Peyer's patch (tissue), 4 donors: ENCODE measurements at places on chromosomes 4 and X. TPM values are rescaled to one million over a fixed set of nuclear protein-coding genes. Genes with fewer than 3 reads are reported as not detected.

GRCh38 chr4:24214796-24215195 is 324.9 kb upstream of the PPARGC1A start:
- no peak for DNase-seq

DNA sequence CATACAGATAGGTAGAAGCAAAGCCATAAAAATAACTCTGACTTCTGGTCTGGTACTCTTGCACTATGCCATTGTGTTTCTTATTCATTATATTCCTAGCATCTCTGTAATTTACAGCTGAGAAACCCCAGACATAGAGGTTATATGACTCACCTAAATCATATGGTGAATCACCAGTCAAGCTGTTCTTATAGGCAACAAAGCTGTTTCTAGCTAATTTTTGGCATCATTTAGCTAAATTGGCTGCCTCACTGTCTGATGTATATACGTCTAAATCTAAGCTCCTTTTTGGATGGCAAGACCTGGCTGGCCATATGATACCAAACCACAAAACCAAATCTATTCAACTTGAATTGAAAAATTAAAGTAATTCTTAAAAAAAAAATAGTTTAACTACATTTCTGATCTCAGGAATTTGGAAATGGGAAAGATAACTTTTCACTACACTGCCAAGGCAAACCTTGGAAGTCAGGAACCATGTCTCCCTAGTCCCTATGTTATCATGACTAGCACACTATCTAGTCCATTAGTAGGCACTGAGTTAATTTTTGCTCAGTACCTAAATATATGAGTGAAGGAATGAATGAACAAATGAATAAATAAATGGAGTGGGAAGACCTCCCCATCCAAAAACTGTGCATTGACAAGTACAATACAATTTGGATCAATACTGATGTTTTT is 41.3 kb upstream of the STAG2 start:
- DNase-seq, result no peak

DNA sequence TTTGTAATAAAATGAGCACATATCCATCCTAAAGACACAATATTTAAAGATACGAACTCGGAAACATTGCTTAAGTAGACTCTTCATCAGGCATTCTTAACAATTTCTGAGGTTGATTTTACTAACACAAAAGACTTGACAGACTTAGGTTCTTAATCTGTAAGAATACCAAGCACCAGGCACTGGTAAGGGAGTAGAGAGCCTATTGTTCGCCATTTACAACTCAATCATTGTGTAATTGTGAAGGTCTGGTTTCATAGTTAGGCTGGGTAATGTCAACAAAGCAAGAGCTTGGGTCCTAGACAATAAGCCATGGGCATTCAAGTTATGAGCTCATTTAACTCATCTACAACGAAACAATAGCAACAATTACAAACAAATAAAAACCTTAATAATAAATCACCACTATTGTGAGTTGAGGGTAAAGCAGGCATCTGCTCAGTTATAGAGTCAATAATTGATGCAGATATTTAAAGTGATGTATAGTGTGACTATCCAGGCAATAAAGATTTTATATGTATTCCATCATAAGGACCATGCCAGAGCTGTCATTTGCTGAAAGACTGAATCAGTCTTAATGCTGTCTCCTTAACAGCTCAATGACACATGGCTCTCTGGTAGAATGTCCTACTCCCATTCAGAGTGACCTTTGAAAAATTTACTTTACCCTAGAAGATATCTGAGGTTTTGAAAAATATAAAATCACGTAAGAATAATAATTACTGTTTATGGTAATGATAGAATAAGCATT is 664.0 kb upstream of the PCDH7 start:
- DNase-seq, result no peak

- no peak for DNase-seq
Observed at GRCh38 chr4:123602007-123602406, 205.4 kb downstream of the SPRY1 start.

GRCh38 chrX:11188664-11189063 is 77.5 kb downstream of the HCCS start:
- DNase-seq, result no peak

- DNase-seq, result no peak
Observed at GRCh38 chr4:122514671-122515070, 58.1 kb upstream of the IL2 start.

DNA sequence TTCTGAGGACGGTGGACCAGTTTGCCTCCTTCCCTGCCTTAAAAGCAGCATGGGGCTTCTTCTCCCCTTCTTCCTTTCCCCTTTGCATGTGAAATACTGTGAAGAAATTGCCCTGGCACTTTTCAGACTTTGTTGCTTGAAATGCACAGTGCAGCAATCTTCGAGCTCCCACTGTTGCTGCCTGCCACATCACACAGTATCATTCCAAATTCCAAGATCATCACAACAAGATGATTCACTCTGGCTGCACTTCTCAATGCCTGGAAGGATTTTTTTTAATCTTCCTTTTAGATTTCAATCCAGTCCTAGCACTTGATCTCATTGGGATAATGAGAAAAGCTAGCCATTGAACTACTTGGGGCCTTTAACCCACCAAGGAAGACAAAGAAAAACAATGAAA is 255.3 kb downstream of the RAPGEF2 start:
- DNase-seq, result no peak

GRCh38 chr4:142607976-142608375 is 238.1 kb downstream of the INPP4B start:
- DNase-seq, result no peak

DNA sequence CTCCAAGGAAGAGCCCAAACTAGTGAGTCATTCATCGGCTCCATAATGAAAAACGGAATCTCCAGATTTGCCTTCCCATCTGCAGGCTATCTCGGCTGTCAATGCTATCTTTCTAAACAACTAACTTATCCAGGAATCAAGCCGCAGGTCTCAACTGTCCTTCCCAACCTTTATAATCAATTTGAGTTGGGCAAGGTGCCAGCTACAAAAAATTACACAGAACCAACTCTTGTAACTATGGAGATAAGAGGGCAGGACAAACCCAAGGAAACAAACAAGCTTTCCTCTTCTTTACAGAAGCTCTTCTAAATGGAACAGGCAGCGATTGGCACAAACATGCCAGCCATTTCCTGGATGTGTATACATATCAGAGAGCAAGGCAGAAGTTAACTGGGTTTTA is 61.2 kb upstream of the RAI2 start:
- no peak for DNase-seq

- DNase-seq, result no peak
Observed at GRCh38 chrX:17876135-17876534, 15.0 kb upstream of the RAI2 start.

- DNase-seq, result no peak
Observed at GRCh38 chrX:115650916-115651315, 89.9 kb downstream of the PLS3 start.

GRCh38 chrX:39815631-39816030 is 282.1 kb downstream of the BCOR start:
- DNase-seq, result no peak

DNA sequence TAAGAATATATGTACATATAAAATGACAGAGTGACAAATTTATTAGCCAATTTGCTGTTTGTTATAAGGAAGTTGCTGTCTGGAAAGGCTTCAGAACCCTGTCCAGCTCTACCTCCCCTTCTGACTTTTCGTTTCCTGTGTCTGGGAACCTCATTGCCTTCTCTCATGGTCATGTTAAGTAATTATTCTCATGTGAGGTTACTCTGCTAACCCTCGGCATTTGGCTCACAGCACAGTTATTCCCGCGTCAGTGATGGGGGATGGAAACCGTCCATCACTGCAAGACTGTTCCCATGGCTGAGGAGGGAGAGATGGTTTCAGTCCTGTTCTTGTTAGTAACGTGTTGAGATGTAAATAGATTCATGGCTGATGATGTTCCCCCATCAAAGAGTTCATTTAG is 11.9 kb downstream of the EDNRA start:
- DNase-seq, result no peak

DNA sequence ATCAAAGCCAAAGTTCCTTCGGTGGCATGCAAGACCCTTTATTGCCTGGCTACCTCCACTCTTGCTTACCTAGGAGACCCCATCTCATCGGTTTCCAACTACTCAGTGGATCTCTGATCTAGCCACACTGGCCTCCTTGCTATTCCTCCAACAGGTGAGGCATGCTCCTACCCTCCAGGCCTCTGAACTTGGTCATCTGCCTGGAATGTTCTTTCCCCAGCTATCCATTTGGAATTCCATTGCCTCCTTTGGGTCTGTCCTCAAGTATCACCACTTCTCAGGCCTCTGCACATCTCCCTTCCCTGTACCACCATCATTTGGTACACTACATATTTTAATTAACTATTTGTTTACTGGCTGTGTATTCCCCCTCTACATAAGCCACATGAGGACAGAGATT is 11.2 kb downstream of the LGI2 start:
- no peak for DNase-seq

GRCh38 chr4:45331802-45332201 is 605.4 kb upstream of the GNPDA2 start:
- DNase-seq, result no peak

GRCh38 chr4:111871802-111872201 is 273.5 kb upstream of the FAM241A start:
- DNase-seq, result no peak

DNA sequence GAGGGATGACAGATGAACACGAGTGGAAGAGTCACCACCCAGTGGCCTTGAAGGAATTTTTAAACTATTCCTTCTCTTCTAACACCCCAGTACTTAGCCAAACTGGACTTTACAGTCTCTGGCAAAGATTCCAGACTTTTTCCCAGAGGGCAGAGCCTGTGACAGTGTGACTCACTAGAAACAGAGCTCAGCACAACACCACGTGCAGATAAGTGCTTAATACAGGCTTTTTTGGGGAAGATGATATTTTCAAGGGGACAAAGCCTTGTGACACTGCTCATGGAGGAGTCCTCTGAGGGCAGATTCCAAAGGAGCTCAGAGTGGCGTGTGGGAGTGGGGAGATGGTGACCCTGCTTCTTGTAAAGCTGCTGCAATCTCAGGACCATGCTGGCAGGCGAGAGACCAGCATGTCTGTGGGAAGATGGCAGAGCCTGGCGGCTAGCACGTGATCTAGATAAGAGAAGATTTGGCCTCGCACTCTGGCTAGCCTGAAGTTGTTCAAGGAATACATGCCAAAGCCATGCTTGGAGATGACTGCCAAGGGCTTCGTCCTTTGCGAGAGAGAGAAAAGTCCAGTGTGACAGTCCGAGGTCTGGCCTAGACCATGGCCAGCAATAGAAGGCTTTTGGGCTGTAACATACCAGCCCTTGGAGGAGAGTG is 2.4 kb downstream of the RAB33A start:
- no peak for DNase-seq

- no peak for DNase-seq
Observed at GRCh38 chrX:41688156-41688555, 617 bp upstream of the GPR34 start.

- DNase-seq, result no peak
Observed at GRCh38 chr4:22471999-22472461, 43.8 kb downstream of the ADGRA3 start.

GRCh38 chr4:165208741-165209388 is 1.5 kb downstream of the KLHL2 start:
- no peak for DNase-seq

DNA sequence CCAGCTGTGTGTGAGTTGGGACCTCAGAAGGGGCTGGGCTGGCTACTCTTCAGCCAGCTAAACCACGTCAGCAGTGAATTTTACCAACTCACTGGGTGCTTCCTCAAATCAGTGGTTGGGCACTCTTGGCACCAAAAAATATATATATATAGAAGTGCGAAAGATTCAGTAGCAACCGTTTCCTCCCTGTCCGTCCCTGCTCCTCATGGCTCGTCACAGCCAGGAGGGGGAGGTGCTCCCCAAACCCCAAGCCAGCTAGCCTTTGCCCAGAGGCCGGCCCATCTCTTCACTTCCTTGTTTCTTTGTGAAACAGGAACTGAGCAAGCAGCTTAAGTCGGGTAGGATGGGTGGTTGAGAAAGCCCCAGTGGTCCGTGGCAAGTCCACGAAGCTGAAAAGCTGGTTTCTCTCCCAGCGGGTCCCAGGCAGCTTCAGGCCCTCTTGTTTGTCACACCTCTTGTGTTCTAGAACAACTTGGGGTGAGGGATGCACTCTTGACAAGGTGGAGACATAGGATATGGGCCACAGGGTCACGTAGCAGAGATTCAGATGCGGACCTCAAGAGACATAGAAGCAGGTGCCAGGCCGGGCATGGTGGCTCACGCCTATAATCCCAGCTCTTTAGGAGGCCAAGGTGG is 6.8 kb upstream of the SASH3 start:
- peak; percentile 76 for DNase-seq

- no peak for DNase-seq
Observed at GRCh38 chr4:78199984-78200383, 142.9 kb downstream of the FRAS1 start.

DNA sequence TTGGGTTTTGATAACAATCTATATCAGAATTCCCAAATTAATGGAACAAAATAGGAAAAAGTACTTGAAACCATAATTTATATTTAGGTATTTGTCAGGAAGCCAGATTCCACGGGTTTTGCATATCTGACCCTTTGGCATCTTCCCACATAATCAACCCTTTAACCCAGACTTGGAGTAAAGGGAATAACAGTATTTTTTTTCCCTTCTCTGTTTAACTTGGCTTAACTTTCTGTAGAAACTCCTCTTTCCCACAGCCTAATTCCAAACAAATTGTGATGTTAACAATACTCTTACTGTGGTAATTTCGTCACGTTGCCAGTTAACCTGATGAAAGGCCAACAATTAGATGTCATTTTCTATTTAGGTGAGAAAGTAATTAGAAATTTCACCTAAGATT is 49.4 kb upstream of the GUCY1A1 start:
- no peak for DNase-seq

MAGEB1 gene
- not detected for total RNA-seq

HERC5 gene
- total RNA-seq, result 4.6 TPM

SPANXD gene
- not detected for total RNA-seq

TACR3 gene
- not detected for total RNA-seq

MAGED2 gene
- 53.9 TPM for total RNA-seq

CT45A2 gene
- not detected for total RNA-seq

GSX2 gene
- total RNA-seq, result not detected

NDST3 gene
- total RNA-seq, result not detected

PTTG2 gene
- not detected for total RNA-seq

PCYT1B gene
- not detected for total RNA-seq

MAGEA3 gene
- total RNA-seq, result not detected

ACSL1 gene
- total RNA-seq, result 23.1 TPM

ZCCHC12 gene
- not detected for total RNA-seq

ZCCHC4 gene
- 18.7 TPM for total RNA-seq

SLC26A1 gene
- total RNA-seq, result 31.2 TPM

CRLF2 gene
- not detected for total RNA-seq

ZNF141 gene
- 35.0 TPM for total RNA-seq

GUCY1B1 gene
- total RNA-seq, result 1.6 TPM

ALB gene
- total RNA-seq, result not detected
